ENCODE measurements at places on chromosomes 2 and 18.

DNA sequence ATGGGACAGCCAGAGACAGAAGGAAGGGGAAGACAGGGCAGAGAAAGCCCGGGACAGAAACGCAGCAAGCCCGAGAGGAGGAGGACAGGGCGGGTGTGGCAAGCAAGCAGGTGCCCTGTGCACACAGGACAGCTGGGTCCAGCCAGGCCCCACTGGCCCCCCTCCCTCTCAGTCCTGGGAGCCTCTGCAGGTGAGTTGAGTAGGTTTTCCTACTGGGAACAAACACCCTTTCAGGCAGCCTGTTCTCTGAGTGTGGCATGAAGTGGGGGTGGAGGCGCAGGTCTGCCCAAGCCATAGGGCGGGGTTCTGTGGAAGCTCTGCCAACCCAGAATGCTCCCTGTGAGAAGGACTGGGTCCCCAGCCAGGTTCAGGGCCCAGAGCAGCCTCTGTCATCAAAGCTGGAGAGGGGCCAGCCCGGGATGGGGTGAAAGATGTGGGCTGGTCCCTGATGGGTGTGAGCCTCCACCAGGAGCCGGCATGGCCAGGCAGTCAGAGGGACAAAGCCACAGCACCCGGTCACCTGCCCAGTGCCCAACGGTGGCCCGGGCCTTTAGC, 129.4 kb downstream of the TFCP2L1 start:
- no peak for DNase-seq

- no peak for DNase-seq
Observed at GRCh38 chr2:230781130-230781797, 68.6 kb downstream of the CAB39 start.

GRCh38 chr2:144498277-144498676, 21.6 kb downstream of the ZEB2 start:
- DNase-seq, result no peak

- DNase-seq, result no peak
Observed at GRCh38 chr2:10500601-10501361, 52.7 kb upstream of the ODC1 start.

GRCh38 chr2:73035899-73036711, 35.4 kb downstream of the SFXN5 start:
- DNase-seq, result no peak

GRCh38 chr2:187702157-187702556, 147.9 kb upstream of the TFPI start:
- DNase-seq, result no peak

- no peak for DNase-seq
Observed at GRCh38 chr18:53944721-53945120, 279.7 kb downstream of the MBD2 start.

- DNase-seq, result no peak
Observed at GRCh38 chr2:6992794-6993228, 75.6 kb downstream of the RNF144A start.
